Small intestine (tissue), 16 donors: ENCODE measurements at places on chromosomes 1 and 21. TPM values are rescaled to one million over a fixed set of nuclear protein-coding genes. Genes with fewer than 3 reads are reported as not detected.

CD160 gene
- polyA plus RNA-seq, result 1.6 TPM

DNA sequence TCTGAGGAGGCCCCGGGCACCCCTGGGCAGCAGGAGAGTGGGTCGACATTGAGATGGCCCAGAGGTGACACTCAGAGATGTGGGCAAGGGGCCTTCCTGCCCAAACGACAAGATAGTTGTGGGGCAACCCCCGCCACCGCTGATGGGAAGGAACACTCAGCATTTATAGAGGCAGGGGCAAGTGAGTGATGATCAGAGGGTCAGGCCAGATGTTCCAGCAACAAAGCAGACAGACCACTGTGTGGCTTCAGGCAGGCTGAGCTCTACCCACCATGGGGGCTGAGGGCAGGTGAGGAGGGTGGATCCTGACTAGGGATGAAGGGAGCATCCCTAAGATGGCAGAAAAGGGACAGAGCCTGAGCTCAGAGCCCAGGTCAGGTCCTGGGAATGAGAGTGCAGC lies 362.7 kb downstream of the PTPRU start:
- no peak for DNase-seq

CHD1L gene
- 37.0 TPM for polyA plus RNA-seq

DNA sequence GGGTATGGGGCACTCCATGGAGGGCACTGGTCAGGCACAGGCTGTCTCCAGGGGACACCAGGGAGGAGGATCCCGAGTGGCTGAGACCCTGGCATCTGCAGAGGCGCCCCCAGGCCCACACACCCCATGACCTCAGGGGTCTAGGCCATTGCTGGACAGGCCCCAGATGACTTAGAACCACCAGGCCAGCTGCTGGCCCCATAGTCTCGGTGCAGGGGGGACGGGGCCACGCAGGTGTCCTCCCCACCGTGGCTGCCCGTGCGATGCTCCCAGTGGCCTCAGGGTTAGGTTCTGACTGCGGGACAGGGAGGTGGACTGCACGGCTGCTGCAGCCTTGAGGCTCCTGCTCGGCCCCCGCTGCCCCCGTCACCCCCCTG lies 44.0 kb downstream of the MORN1 start:
- no peak for DNase-seq

- peak; percentile 39 for DNase-seq
These were observed 1.1 kb downstream of the WARS2 start for GRCh38 chr1:119139403-119139802.

FAM72D gene
- not detected for polyA plus RNA-seq

GRCh38 chr1:29504709-29505410 lies 268.5 kb downstream of the PTPRU start:
- no peak for DNase-seq

DNA sequence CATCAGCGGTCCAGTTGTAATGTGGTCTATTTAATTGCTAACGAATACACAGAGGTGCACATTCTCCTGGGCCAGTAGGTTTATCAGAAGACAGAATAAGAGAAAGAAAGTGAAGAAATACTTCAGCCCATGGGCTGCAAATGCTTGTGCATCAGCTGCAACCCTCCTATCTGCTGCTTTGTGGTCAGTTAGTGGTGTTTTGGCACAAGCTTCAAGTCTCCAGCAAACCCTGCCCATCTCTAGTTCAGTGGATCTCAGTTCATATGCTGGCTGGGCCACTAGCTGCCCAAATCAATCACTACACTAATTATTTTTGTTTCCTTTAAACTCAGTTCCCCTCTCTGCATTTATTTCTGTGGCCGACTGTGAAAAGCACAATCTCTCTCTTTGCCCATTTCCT lies 124.2 kb downstream of the KCNJ6 start:
- no peak for DNase-seq

TRIM46 gene
- polyA plus RNA-seq, result not detected

DNA sequence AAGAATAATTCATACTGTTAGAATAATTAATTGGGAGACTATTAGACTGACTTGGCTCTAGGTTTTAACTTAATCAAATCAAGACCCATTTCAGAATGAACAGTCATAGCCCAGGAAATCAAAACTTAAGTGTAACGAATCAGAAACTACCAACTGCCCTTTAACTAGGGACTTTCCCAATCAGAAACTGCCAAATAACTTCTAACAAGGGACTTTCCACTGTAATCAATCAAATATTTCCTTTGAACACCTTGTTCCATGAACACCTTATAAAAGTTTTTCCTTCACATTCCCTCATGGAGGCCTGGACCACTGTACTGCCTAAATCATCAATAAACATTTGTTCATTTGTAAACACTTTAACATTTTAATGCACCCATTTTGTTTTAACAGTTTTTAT lies 1054.7 kb upstream of the TMPRSS15 start:
- DNase-seq, result no peak

- no peak for DNase-seq
These were observed 2.1 kb downstream of the MOV10 start for GRCh38 chr1:112676543-112676942.

GRCh38 chr1:152052606-152053005 lies 15.8 kb upstream of the S100A11 start:
- DNase-seq, result peak; percentile 88

DNA sequence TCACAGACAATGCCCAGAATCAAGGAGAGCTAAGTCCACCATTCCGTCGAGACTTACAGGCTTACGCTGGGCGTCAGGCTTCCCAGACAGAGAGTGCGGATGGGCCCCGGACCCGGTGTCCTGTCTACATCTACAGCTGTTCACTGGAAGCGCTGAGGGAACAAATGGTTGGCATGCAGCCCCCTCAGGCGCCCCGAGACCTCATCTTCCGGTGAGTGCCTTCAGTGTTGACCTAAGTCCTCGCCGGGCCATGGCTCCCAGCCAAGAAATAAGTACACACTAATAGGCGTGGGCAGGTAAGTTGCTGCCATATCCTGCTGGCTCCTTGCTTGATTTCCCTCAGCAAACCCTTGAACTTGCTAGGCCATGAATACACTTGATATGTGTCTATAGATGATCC lies 26.2 kb downstream of the HYI start:
- DNase-seq, result peak; percentile 61

DNA sequence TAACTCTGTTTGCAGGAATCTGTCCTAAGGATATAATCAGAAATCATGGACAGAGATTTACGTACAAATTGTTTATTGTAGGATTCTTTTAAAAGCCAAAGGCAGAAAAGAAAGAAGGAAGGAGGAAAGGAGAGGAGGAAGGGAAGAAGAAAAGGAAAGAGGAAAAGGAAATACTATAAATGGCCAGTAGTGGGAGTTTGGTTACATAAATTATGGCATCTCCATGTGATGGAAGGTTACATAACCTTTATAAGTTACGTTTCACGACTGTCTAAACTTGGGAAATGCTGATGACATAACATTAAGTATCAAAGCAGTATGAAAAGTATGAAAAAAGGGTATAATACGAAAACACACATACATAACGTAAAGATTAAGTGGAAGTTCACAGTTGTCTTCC lies 39.0 kb downstream of the SMYD2 start:
- no peak for DNase-seq

DNA sequence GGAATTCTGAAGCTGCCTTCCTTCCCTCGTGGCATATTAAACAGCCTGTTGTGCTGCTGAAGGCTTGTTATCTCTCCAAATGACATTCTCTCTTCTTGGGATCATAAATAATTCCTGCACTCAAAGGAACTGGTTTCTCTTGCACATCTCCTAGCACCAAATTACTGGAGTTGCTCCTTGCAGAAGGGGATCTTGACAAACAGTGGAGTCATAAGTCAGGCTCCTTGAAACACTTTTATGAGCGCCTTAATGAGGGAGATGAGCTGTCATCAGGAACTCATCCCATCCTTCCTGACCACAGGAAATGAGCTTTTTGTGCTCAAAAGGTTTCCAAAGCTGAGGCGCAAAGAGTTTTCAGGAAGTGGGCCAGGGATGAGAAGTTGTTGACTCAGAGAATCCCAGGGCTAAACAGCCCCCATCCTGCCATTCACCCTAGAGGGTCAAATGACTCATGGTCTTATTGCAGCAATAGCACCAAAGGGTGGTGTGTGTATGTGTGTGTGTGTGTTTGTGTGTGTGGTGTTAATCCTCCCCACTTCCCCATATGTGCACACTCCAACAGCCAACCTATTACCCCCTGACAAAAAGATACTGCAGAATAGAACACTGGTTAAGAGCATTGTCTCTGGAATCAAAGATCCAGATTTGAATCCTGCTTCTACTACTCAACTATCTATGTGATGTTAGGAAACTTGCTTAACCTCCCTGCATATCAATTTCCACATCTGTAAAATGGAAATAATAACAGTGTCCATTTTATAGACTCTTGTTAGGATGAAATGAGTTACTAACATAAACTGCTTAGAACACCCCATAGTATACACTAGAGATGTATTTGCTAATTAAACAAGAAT lies 2.8 kb upstream of the PHC2 start:
- peak; percentile 63 for DNase-seq

RGS8 gene
- polyA plus RNA-seq, result not detected

NUDT4B gene
- polyA plus RNA-seq, result 3.1 TPM

DNA sequence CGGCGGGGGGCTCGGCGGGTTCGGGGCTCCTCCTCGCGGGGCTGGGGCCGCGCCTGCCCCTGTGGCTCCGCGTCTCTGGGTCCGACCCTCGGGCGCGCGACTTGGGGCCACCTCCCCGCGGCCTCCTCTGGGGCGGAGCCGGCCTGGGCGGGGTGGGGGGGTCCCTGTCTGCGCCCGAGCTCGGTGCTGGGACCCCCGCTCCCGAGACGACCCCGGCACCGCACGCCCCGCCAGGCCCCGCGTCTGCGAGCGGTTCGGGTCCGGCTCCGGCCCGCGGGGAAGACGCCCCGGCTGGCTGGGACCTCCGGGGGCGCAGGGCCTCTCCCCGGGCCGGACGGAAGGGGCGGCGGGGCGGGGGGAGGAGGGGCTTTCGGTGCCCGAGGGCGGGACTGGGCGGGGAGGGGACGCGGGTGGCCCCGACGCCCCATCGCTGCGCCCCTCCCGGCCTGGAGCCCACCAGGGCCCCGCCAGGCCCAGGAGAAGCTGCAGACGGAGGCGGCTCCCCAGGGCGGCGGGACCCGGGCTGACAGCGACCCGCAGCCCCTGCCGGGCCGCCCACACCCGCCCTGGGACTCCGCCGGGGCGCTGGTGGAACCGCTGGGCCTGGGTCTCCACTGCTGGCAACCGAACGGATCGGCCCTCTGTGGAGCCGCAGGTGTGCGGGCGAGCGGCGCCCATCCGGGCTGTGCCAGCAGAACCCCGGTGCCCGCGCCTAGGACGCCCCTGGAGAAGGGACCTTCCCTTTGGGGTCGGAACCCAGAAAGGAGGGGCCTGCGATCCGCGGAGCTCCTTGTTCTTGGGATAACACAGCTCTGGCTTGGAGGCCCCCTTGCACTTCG lies 610 bp downstream of the COL6A2 start:
- DNase-seq, result no peak

MORC3 gene
- 8.6 TPM for polyA plus RNA-seq
